Activated naive CD4-positive, alpha-beta T cell (primary cell): ENCODE measurements at places on chromosomes 5 and 9.

DNA sequence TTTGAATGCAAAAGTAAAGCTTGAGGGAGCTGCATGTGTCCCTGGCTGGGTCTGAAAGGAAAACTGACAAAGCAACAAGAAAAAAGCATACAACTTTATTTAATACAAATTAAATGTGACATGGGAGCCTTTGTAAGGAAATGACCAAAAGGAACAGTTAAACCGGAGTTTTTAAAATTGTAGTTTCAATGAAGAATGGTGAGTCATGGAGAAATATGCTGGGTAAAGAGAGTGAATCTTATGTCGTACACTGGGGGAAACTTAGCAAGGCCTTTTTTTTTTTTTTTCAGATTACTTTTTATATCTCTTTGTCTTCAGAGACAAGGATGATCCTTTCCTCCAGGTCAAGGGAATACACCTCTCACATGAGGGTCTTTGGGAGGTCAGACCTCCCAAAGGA, 50.1 kb upstream of the FBXL17 start:
- no peak for DNase-seq

DNA sequence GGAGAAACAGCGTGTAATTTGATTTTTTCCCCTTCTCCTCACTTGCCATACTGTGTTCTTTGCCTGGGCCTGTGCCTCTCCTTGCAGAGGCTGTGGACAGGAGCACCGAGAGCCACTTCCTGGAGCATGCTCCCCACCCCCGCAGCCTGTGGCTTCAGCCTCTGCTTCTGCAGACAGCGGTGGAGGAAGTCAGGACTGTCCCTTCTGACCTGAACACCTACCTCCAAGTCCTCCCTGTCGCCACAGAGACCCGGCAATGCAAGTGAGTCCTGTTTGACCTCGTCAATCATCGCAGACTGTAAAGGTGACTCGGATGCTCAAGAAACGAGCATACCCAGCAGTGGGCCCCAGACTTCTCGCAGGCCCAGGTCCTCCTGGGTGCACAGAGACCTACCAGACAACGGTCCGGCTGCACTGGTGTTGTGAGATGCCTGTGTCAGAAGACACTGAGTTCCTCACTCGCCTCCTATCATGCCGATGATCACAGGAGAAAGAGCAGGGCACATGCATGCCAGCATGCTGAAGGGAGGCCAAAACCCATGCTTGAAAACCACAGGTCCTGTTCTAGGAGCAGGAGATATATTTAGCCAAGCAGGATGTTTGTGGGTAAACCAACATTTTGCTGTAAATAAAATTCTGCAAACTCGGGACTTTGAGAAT, 198.8 kb downstream of the AUH start:
- DNase-seq: no peak

DNA sequence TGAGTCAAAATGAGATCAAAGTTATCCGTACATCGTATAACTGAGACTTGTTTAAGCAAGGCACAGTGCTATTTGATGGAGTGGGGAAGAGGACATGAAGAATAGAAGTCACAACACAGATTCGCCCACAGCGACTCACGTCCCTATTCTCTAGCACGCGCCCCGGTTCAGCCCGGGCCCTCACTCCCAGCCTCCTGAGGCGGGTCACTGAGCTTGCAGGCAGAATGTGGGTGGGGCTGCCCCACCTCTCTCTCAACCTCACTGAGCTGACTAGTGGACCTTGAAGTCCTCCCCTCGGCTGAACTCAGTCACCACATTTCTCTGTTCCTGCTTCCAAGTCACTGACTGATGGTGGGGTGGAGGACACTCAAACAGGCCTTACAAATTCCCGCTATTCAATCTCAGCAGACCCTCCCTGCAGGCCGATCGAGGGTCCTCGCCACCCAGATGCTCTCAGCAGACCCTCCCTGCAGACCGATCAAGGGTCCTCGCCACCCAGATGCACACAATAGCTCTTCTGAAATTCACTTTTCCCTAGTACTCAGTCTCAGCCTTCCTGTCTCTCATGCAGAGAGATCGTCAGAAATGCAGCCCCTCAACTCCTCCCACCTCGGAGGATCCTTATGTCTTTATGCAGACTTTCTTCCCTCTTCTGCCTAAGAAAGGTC, 12.9 kb downstream of the GLDC start:
- DNase-seq: no peak

GRCh38 chr5:174503461-174504265, 220.7 kb upstream of the MSX2 start:
- DNase-seq: no peak

- peak; percentile 4 for DNase-seq
Observed at GRCh38 chr5:133612249-133612860, at the start of gene FSTL4. Gene FSTL4 (minus strand): TSS chr5:133612541.

DNA sequence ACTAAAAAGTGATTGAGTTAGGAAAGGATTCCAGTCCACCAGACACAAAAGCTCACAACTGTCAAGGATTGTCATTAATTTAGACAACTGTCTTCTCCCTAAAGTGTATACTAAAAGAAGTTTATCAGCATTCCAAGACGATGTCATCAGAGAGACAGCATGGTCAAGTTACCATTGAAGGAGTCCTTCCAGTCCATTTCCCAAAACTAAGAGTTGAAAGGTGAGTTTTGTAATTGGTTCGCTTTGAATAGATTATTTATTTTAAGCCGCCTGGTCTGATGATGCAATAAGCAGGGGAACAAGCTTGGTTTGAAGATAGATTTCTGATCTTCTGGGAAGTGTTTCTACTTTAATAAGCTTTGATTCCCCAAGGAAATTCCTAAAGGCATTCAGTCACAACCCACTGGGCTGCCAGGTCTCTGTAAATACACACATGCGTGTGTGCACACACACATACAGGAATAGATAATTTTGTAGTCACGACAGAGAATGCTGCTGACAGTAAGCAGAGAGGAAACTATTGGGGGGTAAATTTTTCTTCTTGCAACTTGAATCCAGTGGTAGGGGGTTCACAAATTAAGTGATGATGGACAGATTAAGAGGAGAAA, 234.8 kb downstream of the PIK3R1 start:
- DNase-seq: no peak

DNA sequence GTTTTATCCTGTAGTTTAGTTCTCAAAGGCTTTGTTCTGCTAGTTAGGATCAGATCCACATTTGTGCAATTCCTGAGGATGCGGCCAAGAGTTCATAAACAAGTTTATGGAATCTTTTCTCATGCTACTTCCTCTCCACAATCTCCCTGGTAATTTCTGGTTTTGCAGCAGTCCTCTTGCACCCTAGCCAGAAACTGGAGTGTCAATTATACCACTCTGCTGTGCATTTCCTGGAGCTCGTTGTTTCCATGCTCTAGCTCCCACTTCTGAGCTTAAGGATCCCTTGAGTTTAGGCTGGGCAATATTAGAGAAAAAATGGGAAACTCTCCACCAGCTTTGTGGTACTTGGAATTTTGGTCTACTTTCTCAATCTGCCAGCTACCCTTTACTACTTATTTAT, 474.7 kb downstream of the DIRAS2 start:
- DNase-seq: no peak

GRCh38 chr5:88515881-88516819, 247.5 kb upstream of the TMEM161B start:
- no peak for DNase-seq

GRCh38 chr5:58800356-58800755, 217.5 kb downstream of the RAB3C start:
- DNase-seq: no peak

GRCh38 chr9:4964540-4964939, 20.5 kb upstream of the JAK2 start:
- DNase-seq: no peak
